ENCODE measurements at places on chromosomes 7 and 10.

DNA sequence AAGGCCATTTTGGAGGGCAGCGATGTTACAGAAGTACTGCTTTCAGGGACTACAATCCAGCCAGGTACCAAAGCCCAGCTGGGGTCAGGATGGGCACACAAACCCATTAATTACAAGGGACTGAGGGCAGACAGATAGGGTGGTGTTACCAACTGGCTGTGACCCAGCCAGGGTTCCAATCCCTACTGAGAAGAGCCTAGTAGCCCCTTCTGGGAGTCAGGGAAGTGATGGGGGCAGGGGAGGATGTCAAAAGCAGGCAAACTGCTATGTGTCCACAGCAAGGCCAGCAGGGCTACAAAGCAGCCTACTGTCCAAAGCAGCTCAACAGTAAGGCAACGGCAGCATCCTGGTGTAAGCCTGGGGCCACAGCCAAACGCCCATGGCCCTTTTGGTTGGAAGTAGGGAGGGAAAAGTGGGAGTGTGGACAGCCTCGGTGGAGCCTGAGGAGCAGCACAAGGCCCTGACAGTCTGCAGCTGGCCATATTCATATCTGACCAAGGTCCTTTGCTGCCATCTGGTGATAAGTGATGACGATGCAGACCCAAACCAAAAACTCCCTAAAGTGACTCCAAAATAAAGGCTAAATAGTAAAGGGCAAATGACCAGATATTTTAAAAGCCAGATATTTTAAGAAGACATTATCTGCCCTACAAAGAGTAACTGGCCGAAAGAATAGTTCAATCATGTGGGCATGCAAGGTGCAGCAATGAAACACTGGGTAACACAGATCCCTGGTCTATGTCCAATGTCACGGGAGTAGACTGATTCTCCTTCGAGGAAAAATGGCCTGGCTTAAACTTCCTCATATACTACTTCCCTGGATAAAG lies 56.9 kb downstream of the XPNPEP1 start:
- no peak for DNase-seq

- no peak for DNase-seq
Observed at GRCh38 chr10:69728335-69728870, 73.3 kb upstream of the COL13A1 start.

DNA sequence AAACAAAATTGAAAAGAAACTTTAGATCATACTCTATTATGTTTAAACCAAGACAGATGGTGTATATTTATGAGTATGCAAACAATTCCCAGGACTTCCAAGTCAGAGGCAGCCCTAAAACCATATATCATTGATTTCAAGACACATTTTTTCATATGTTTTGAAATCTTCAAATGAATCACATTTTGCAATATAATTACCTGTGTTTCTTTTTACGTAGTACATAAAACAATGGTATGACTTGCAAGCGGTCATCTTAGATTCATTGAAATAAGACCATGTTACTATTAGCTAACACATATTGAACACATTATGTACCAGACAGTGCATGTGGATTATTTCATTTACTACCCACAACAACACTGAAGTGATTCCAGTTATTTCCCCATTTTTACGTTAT lies 14.9 kb downstream of the SMURF1 start:
- DNase-seq: no peak

DNA sequence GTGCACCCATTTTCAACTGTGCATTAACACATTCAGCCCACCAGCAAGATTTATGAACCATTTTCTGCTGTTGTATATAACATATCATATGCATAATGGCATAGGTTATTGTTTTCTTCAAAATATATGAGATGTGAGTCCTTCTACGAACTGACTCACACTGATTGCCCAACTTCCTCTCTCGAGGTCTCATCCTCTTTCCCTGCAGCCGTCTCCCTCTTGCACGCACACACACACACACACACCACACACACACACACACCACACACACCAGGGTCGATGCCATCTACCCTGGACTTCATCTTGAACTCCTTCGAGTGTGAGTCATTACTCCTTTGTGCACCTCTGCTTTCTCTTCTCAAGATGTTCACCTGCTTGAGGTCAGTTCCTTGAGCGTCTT lies 36.7 kb downstream of the EGFR start:
- no peak for DNase-seq

- DNase-seq: no peak
Observed at GRCh38 chr7:77657427-77658224, 38.6 kb upstream of the RSBN1L start.

DNA sequence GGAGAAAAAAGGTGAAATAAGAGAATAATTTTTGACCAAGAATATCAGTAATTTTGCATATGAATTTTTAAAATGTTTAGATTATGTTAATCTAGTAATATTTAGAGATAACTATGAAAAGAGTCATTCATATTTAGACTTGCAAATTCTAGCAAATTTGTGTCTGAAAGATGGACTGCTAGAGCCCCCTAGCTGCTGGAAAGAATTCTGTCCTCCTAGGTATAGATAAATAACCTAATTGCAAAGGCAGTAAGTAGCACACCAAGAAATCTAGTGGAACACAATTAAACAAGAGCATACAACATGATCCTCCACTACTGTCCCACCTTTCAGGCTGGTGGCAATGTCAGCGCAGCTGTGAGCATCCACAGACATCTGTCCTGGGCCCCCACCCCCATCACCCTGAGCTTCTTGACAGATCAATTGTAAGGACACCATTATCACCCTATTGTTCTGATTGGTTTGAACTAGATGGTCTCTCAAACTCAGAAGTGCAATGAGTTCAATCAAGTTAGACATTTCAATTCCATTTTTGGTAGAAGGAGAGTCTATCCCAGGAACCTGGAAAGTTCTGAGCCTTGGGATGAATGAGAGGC lies 15.0 kb upstream of the GFRA1 start:
- DNase-seq: no peak

DNA sequence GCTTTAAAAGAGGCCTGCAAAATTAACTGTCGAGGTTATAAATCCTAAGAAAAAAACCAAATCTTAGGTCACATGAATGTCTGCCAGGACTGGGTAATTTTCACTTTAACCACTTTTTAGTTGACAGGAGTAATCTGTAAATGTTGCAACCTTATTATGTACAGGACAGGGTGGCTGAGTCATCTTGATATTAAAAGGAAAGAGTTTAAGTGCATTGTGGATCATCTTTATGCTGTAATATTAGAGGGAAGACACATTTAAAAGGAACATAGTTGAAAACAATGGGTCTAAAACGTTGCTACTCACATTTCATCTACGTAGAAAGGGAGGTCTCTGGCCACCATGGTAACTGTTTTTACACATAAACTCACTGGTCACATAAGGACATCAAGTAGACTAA lies 115.5 kb downstream of the LSMEM1 start:
- peak; percentile 55 for DNase-seq

DNA sequence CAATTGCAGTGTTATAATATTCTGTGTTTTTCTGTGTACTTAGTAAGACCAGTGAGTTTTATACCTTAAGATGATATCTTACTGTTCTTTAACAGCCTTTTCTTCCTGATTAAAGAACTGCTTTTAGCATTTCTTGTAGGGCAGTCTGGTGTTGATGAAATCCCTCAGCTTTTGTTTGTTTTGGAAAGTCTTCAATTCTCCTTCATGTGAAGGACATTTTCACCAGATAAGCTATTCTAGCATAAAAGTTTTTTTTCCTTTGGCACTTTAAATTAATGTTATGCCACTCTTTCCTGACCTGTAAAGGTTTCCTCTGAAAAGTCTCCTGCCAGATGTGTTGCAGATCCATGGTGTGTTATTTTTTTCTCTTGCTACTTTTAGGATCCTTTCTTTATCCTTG lies 1059.8 kb downstream of the LRMDA start:
- peak; percentile 38 for DNase-seq

DNA sequence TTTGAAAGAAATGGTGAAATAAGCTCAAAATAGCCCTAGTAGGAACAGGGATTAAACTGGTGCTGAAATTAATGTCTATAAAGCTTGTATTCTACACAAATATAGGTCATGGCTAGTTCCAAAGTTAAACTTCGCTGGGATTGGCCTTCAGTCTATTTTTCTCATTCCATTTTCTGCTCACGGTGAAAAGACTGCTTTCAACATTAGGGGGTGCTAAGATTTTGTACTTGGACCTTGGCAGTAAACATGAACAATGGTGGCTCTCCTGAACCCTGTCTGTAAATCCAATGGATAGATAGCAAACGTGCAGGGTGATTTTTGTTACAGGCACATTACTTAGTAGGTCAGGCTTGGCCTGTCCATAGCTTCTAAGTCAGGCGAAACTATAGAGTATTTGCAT lies 36.0 kb upstream of the RSU1 start:
- no peak for DNase-seq

GRCh38 chr7:44077681-44078091 lies 4.6 kb downstream of the POLM start:
- DNase-seq: no peak

DNA sequence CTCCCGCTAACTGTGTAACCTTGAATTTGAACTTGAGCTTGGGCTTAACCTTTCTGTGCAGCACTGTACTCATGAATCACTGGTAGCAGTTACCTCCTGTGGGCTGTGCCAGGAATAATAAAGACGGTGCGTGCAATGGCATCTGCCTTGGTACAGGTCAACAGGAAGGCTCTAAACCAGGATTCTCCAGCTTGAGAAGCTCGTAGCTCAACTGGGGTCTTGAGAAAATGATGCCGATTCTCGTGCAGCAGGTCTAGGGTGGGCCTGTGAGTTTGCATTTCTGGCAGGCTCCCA lies 112.5 kb upstream of the ANLN start:
- DNase-seq: no peak

DNA sequence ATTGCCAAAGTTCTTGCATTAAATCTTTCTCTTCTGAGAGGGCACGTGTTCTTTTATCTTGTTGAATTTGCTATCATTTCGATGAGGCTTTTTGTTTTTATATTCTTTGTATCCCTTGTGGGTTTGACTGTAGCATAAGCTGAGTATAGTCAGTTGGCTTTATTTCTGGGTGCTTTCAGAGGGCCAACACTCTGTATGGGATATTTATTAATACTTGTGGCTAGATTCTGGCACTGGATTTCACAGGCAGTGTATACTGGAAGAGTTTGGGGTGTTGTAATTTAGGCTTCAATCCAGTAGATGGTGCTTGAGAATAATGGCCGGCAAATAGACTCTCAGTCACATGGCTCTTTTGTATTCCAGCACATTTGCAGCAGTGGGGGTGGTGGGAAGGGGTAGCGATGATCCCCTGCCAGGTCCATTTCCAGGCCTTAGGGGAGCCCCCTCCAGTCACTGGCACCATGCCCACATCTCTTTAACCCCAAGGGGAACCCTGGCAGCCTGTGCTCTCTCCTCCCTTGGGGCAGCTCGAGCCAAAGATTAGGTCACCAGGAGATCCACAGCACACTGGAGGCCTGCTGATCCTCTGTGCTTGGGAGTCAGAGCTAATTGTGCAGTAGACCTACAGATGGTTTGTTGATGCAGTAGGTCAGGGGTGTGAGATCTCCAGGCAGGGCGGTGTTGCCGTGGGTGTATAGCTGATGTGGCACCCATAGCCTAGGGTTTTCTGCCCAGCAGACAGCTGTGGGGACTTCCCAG lies 81.8 kb downstream of the PTPN20 start:
- no peak for DNase-seq

DNA sequence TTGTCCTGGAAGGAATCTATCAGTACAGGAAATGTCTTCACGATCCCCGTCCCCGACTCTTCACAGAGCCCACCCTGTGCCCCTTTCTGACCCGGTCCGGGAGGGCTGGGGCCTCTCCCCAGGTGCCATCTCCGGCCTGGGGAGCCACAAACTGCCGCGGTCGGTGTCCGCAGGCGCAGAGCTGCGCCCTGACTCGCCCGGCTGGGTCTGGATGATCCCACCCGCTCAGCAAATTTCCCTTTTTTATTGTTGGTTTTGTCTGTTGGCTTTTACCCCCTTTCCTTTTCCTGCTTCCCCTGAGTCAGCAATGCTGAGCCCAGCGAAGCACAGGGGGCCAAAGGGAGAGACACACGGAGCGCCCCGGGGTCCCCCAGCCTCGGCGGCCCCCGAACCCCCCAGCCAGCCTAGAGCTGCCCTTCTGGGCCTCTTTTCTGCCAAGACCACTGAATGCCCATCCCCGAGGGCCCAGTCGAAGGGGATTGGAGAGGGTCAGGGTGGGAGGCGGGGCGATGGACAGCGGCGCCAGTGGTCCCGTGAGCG lies 30.9 kb downstream of the LEP start:
- DNase-seq: no peak

- DNase-seq: no peak
Observed at GRCh38 chr10:124243702-124244121, 150.3 kb upstream of the CHST15 start.

- DNase-seq: no peak
Observed at GRCh38 chr7:6106140-6106904, 75.1 kb downstream of the ANKRD61 start.

DNA sequence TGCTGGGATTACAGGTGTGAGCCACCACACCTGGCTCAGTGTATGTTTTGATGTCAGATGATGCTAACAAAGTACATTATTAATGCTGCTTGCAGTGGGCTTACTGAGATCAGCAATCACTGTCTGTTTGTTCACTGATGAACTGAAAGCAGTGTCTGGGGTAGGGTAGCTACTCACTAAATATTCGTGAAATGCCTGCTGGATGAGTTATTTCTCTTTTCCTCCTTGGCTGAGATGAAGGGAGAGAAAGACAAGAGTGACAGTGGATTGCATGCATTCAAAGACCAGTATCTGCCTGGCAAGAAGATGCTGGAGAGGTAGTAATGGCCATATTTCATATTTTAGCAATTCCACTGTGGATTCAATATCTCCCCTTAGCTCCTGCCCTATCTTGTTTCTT lies 32.3 kb downstream of the FAM107B start:
- no peak for DNase-seq

DNA sequence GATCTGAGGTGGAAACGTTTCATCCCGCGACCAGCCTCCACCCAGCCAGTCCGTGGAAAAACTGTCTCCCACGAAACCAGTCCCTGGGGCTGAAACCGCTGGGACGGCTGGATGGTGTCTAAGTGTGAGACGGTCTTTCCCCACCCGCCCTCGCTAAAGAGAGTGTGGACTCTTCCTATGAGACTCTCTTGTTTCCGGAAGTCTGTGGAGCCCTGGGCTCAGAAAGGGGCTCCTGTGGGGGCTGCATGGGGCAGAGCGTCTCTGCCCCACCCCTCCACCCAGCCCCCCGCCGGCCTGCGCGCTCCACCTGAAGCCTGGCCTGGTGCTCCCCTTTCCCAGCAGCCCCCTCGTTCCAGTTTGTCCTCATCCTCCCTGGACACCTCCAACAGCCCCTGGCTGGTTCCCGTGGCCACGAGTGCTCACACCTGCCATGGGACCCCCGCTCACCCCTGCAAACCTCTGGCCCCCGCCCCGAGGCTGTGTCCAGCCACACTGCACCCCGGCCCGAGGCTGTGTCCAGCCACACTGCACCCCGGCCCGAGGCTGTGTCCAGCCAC lies 28.7 kb downstream of the CFAP46 start:
- no peak for DNase-seq

- DNase-seq: no peak
Observed at GRCh38 chr10:60878224-60878623, 65.8 kb downstream of the RHOBTB1 start.

DNA sequence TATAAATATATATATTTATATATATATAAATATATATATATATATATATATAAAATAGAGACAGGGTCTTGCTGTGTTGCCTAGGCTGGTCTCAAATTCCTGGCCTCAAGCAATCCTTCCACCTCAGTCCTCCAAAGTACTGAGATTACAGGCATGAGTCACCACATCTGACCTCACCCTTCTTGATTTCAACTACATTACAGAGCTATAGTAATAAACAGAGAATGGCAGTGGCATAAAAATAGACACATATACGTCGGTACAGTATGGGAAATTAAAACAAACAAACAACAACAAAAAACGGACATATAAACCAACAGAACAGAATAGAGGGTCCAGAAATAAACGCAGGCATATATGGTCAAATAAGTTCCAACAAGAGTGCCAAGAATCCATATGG lies 77.6 kb upstream of the PPP1R3A start:
- DNase-seq: no peak
